ENCODE measurements at places on chromosomes 11 and 22.

GRCh38 chr11:13874597-13874996, 87.9 kb upstream of the SPON1 start:
- no peak for DNase-seq

DNA sequence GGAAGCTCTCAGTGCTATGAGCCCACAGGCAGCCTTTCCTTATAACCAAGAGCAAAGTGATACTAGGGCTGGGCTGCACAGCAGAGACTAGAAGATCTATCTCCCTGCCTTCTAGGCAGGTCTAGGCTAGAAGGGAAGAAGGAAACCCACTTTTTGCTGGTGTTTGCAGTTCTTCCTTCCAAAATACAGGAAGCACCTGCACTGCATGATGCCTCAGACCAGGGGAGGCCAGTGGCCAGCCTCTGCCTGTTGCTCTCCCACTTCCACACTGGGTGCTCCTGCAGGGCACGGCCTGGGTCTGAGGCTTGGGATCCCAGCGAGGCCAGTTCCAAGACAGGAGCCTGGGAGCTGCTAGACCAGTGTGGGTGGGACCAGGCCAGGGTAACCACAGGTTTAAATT, 6.0 kb upstream of the UCP3 start:
- DNase-seq: peak; percentile 34

GRCh38 chr11:35930466-35930865, 13.4 kb upstream of the LDLRAD3 start:
- DNase-seq: no peak

DNA sequence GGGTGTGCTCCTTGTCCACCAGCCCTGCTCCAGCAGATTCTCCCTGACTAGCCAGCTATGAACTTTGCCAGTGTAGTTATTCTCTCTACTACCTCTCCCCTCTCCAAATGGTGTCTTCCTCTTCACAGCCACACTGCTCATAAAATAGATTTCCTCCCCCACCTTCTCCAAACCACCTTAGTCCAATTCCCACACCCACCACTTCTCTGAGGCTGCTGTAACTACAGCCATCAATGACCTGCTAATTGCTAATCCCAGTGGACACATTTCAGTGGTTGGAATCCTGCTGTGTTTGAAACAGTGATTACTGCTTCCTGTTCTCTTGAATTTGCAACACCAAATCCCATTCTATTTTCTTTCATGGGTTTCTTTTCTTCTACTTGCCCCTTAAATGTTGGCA, 23.4 kb downstream of the SYT9 start:
- no peak for DNase-seq

DNA sequence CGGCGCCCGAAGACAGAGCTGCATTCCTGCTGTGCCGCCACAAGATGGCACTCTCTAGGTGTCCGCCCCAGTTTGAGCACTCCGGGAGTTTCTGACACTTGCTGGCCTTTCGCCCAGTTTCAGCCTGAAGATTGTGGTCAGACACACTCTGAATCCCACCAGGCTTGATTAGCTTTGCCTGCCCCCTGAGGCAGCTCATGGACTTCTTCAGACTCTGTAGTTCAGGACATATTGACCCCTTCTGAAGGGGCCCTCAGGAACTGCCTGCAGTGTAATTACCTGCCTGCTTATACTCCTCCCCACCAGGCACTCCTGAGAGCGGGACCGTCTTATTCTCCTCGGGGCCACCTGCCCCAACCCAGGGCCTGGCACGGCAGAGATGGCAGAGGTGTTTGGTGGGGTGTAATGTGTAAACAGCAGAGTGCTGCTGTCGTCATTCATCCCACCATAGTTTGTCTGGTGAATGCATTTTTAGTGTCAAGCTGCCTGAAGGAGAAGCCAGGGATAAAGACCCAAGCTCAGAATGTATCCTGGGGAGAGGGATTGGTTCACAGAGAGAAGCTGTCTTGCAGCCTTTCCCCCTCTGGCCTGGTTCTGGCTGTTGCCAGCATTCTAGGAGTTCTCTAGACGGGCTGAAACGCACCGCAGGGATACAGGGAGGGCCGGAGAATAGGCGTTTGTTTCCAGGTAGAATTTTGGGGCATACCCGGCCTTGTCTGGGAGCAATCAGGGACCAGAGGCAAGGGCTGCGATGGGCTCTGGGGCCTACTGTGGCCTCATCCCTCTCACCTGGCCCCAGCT, 46.4 kb downstream of the EIF3F start:
- DNase-seq: peak; percentile 92

GRCh38 chr22:29715240-29715639, 4.6 kb upstream of the CABP7 start:
- DNase-seq: no peak

DNA sequence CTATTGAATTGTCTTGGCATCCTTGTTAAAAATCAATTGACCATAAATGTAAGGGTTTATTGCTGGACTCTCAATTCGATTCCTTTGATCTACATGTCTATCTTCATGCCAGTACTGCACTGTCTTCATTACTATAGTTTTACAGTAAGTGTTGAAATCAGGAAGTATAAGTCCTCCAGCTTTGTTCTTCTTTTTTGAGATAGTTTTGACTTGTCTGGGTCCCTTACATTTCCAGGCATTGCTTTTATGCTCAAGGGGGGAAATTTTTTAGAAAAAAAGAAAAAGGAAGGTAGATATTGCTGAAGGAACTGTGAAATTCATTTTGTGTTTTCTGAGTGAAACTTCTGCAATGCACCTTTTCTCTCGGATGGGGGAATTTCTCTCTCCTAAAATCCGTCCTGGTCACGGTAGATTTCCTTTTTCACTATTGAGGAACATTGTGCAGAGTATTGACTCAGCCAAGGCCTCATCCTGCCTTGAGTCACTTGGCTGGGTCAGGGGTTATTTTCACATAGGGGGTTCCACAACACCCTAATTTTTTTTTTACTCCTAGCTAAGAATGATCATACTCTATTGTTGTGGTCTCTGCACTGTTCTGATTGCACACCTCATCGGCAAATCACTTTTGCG, 2.8 kb upstream of the ACER3 start:
- DNase-seq: no peak

All from umbilical cord (tissue), 2 donors.